Forelimb muscle (tissue), 1 donor: ENCODE measurements at places on chromosomes 5 and 9. TPM values are rescaled to one million over a fixed set of nuclear protein-coding genes. Genes with fewer than 3 reads are reported as not detected.

The DMRTA1 gene
- polyA plus RNA-seq: 0.08 TPM

The TMEM215 gene
- polyA plus RNA-seq: 0.54 TPM

The HRH2 gene
- 0.90 TPM for polyA plus RNA-seq

The EGFL7 gene
- 59.9 TPM for polyA plus RNA-seq
